Body of pancreas (tissue), 4 donors: ENCODE measurements at places on chromosomes 3 and 15. TPM values are rescaled to one million over a fixed set of nuclear protein-coding genes. Genes with fewer than 3 reads are reported as not detected.

DNA sequence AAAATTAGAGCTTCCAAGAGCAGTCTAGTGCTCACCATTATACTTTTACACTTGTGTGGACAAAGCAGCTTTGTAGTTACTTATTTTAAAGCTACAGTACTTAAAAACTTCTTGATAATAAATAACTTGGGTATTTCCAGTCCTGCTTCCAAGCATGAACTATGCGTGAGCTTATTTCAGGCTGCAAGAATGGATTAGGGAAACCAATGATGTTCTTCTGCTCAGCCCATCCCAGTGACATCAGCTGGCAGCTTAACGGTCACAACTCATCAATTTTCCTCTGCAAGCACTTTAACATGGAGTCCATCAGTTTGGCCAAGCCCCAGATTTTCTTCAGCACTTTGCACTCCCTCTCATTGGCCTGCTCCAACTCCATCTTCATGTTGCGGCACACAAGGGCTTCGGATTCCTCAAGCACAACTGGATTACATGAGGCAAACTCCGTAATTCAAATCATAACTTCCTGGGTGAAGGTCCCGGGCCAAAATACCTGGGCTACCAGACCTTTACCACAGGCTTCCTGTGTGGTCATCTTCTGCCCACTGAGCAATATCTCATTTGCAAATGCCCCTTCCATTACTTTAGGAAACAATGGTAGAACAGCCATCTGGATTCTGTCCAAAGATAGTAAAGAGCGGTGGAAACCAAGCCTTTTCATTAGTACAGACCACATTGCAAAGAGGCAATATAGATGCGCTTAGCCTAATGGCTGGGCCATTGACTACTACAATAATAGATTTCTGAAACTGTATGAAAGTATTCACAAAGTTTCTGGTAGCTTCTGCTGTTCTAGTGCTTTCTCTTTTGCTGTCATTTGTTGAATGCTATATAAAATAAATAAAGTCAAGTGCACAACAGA, 87.5 kb upstream of the DAZL start:
- no peaks in the 10 kb centered on the region for H3K36me3 ChIP-seq
- no peak for DNase-seq
- H3K27ac ChIP-seq, result no peak overlapping the region
- no peak overlapping the region for H3K4me3 ChIP-seq

GRCh38 chr15:95417761-95418160, 912.7 kb upstream of the NR2F2 start:
- H3K27ac ChIP-seq, result no peak overlapping the region
- no peaks in the 10 kb centered on the region for H3K36me3 ChIP-seq
- no peak for DNase-seq
- H3K4me3 ChIP-seq, result no peak overlapping the region
- H3K27me3 ChIP-seq, result no peaks in the 10 kb centered on the region

DNA sequence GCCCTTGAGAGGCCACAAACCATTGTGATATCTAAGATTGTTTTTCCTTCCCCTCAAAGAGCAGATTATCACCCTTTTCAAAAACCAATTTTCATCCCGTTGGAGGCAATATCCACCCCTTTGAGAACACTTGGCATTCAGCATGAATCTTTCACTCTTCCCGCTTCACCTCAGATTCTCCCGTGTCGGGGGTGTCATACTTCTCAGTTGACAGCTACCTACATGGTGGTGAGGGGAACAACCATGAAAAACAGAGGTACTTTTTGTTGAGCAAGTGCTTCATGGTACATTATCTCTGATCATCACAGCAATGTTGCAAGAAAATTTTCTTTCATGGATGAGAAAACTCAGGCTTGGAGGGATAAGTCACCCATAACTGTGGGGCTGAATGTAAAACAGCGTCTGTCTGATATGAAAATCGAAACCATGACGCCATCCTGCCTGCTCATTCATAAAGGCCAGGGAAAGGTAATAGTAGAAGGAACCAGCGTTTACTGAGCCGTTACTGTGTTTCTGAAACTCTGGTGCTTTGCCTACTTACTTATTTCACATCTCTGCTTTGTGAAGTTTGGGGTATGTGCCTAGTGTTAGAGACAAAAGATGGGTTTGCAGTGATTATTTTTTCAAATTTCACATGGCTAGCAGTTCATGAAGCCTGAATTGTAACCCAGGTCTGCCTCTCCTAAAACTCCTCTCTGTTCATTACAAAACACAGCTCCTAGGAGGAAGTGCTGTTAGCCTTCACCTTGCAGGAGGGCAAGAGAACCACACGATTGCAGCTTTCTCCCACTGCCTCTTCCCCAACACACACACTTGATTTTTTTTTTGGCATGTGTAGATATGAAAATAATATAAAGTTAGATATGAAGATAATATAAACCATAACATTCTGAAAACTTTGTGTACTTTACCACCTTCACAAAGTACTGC, 35.4 kb downstream of the SV2B start:
- H3K36me3 ChIP-seq, result no peaks in the 10 kb centered on the region
- H3K27ac ChIP-seq, result no peak overlapping the region
- H3K27me3 ChIP-seq, result no peaks in the 10 kb centered on the region

The PATL2 gene
- total RNA-seq, result 1.0 TPM

The ARGFX gene
- total RNA-seq, result not detected

The TLR9 gene
- total RNA-seq, result not detected

The MAP6D1 gene
- total RNA-seq, result 0.99 TPM

The INSYN1 gene
- 3.6 TPM for total RNA-seq

The CA12 gene
- 25.7 TPM for total RNA-seq

DNA sequence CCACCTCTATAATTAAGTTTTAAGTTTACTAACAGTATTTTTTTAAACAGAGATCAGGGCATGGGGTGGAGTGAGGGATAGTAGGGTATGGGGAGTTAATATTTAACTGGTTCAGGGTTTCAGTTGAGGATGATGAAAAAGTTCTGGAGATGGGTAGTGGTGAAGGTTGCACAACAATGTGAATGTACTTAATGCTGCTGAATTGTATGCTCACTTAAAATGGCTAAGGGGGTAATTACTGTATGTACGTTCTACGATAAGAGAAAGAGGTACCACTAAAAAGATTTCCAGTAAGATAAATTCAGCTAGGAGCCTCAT, 101.4 kb downstream of the TNIK start:
- no peaks in the 10 kb centered on the region for H3K36me3 ChIP-seq
- peaks cover 33% of the 10 kb centered on the region for H3K4me1 ChIP-seq
- DNase-seq, result no peak
